ENCODE measurements at places on chromosomes 13 and 19. TPM values are rescaled to one million over a fixed set of nuclear protein-coding genes. Genes with fewer than 3 reads are reported as not detected.

LCP1 gene
- not detected for total RNA-seq

PIP5K1C gene
- total RNA-seq = 22.8 TPM

OR4F17 gene
- total RNA-seq = not detected

C19orf85 gene
- total RNA-seq = not detected

CPB2 gene
- total RNA-seq = not detected

LIM2 gene
- total RNA-seq = not detected

SRRM5 gene
- 0.10 TPM for total RNA-seq

ZIC2 gene
- total RNA-seq = not detected

AP1M2 gene
- total RNA-seq = 1.6 TPM

CCDC169 gene
- 28.1 TPM for total RNA-seq

CABP5 gene
- total RNA-seq = not detected

OLFM2 gene
- total RNA-seq = 31.8 TPM

COL4A2 gene
- 77.6 TPM for total RNA-seq

IGFL4 gene
- total RNA-seq = 0.10 TPM

SIGLECL1 gene
- total RNA-seq = not detected

ZNF331 gene
- total RNA-seq = 18.8 TPM

DLL3 gene
- 0.42 TPM for total RNA-seq

ATXN8OS gene
- not detected for total RNA-seq

PSG2 gene
- not detected for total RNA-seq

TMPRSS9 gene
- total RNA-seq = not detected

KLF1 gene
- total RNA-seq = not detected

MPHOSPH8 gene
- total RNA-seq = 16.7 TPM

SCEL gene
- not detected for total RNA-seq

ZGLP1 gene
- total RNA-seq = 4.2 TPM

ZNF563 gene
- 3.4 TPM for total RNA-seq

PNMA8A gene
- 89.0 TPM for total RNA-seq

IGLON5 gene
- total RNA-seq = not detected

CEACAM3 gene
- not detected for total RNA-seq

PLEKHA4 gene
- 25.5 TPM for total RNA-seq

ZNF284 gene
- total RNA-seq = 3.6 TPM

UNC13A gene
- 0.03 TPM for total RNA-seq

AMH gene
- total RNA-seq = 7.3 TPM

VSIG10L gene
- total RNA-seq = 1.8 TPM

ZNF527 gene
- 15.7 TPM for total RNA-seq

POSTN gene
- 144 TPM for total RNA-seq

NOVA2 gene
- not detected for total RNA-seq

GRIN3B gene
- 0.16 TPM for total RNA-seq

FOXA3 gene
- not detected for total RNA-seq

PLPPR3 gene
- total RNA-seq = 0.26 TPM

PRKCSH gene
- 93.8 TPM for total RNA-seq

MZF1 gene
- 20.4 TPM for total RNA-seq

SULT2B1 gene
- total RNA-seq = not detected

GTF3A gene
- total RNA-seq = 279 TPM

ONECUT3 gene
- not detected for total RNA-seq

MEDAG gene
- 4.1 TPM for total RNA-seq

ZNF723 gene
- total RNA-seq = not detected

MAB21L1 gene
- total RNA-seq = not detected

ZNF8 gene
- 8.0 TPM for total RNA-seq

SERTM1 gene
- total RNA-seq = not detected

RXFP2 gene
- not detected for total RNA-seq

OSCAR gene
- total RNA-seq = 0.10 TPM

GCDH gene
- total RNA-seq = 42.3 TPM

SYNGR4 gene
- not detected for total RNA-seq

TNFSF9 gene
- 1.7 TPM for total RNA-seq

ZNF714 gene
- 19.0 TPM for total RNA-seq

ZNF443 gene
- total RNA-seq = 2.3 TPM

SMIM24 gene
- not detected for total RNA-seq

LHB gene
- not detected for total RNA-seq

All from myocyte (in vitro differentiated cells).